ENCODE measurements at places on chromosomes 12 and 14.

- no peak for DNase-seq
These were observed 190.3 kb upstream of the CDKN3 start for GRCh38 chr14:54206516-54206915.

DNA sequence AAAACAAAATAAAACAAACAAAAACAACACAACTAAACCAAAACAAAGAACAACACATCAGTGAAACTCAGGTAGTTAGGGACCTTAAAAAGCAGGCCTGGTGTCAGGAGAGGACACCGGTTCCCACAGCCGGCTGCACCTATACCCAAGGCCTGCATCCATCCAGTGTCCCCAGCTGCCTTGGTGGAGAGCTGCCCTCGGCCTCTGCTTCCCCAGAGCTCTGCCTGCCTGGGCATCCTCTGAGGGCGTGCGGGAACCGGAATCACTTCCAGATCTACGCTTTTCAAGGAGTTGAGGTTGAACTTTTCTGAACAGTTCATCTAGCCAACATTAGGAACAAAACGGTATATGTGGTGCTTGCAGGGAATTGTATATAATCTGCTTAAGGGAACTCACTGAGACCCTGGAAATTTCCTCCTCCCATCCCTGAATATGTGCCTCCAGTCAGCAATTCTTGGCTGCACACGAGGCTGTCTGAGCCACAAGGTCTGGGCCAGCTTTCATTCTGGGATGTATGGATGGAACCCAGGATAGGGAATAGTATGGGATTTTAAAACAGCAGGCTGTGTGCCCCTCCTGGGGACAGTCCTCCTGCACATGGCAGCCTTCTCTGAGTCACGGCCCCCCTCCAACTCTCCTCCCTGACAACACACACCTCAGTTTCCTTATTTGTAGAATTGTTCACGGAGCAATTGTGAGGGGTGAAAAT is 319.0 kb upstream of the RTL1 start:
- no peak for DNase-seq

DNA sequence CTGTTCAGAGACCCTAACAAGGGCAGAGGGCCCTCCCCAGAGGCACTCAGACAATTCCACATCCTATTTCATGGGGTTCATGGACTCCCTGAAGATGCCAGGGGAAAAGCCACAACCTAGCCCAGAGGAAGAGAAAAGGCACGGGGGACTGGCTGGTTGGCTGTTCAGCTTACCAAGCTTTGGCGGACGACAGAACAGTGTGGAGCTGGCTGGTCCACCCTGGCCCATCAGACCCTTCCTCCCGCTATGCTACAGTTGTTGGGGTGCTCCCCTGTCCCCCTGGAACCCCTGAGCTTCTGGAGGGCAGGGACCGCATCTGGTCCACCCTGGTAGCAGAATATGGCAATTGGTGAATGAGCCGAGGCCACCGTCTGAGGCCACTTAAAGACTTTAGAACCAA is 6.3 kb downstream of the TESC start:
- no peak for DNase-seq

DNA sequence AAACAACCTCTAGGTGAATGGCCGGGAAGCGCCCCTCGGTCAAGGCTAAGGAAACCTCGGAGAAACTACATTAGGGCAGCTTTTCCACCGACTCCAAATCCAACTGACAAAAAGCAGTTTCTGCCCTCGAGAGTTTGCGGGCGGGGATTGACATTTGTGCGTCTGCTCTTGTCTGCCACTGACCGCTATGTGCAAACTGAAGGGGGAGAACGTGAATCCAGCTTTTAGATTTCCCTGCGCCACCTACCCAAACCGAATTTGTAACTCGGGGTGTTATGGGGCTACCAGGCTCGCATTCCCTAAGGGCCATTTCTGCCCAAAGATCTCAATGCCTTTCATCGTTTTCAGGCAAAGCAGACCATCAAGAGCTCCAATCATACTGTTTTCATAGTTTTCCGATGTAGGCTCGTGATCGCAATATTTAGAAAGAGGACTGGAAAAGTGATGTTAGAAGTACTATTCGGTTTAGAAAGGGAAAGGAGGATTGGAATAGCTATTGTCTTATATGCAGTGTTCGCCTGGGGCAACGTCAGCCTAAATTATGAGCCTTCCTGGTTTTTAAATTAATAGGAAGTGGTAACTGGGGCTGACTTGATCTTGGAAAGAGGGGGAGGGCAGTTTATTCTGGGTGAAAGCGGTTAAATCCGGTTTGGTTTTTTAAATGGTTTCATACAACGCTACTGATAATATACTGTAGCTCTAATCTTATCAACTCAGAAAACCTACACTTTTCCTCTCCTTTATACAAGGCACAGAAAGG is 45.4 kb downstream of the BCAT1 start:
- DNase-seq = peak; percentile 71

- DNase-seq = peak; percentile 1
These were observed 20.2 kb upstream of the CLEC4D start for GRCh38 chr12:8493084-8493483.

Data from occipital lobe (tissue), 3 donors.